Smooth muscle cell of the brain vasculature (primary cell): ENCODE measurements at places on chromosomes 4 and X.

DNA sequence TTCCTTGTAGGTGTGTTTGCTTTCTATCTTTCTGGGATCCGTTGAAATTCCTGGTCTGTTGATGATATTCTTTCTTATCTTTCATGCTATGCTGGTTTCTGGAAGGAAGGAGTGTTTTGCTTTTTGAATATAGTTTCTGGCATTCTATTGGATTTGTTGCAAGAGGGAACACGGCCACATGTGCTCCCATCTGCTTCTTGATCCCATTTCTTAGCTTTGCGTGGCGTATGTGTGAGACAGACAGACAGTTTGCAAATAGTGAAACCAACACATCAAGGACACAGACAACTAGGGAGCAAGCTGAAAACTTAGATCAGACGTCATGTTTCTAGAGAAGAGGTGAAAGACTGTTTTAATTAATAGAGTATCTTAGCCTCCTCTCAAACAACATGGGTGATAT, 261.9 kb upstream of the PUDP start:
- no peak for DNase-seq

DNA sequence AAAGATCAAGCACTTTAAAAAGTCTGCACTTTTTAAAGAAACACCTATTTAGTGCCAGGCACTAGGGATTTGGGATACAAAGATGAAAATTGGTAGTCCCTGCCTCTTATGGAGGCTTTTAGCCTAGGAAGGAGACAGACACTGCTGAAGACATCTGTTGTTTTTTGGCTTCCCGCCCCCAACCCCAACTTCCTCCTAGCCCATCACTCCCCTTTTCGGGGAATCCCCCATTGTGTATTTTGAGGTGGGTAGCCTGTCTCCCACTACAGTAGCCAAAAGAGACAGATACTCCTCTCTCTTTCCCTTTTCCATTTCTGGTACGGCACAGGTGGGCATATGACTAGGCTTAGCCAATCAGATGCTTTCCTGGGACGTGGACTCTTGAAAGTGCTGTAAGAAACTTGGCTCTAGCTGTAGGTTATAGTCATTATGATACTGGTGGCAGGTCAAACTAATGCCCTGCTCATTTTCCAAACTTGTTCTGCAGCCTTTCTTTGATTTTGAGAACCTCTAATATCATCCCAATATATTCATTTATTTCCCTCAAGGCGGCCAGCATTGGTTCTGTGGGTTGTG, 194.6 kb upstream of the RBPJ start:
- DNase-seq: no peak

GRCh38 chr4:75302648-75303047, 211.6 kb downstream of the RCHY1 start:
- DNase-seq: no peak

GRCh38 chr4:174045381-174045780, 238.1 kb downstream of the FBXO8 start:
- DNase-seq: no peak

- no peak for DNase-seq
These were observed 4.0 kb downstream of the PPP2R2C start for GRCh38 chr4:6468376-6468775.

DNA sequence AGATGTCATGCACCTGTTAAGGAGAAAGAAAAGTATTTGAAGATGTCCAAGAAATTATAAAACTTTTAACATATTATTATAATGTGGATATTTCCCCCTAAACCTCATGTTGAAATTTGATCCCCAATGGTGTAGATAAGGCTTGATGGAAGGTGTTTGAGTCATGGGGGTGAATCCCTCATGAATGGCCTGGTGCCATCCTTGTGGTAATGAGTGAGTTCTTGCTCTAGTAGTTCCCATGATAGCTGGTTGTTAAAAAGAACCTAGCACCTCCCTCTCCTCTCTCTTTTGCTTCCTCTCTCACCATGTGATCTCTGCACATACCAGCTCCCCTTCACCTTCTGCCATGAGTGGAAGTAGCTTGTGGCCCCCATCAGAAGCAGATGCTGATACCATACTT, 176.6 kb upstream of the NR3C2 start:
- DNase-seq: no peak

GRCh38 chrX:9662148-9662547, 103.5 kb downstream of the GPR143 start:
- no peak for DNase-seq

- DNase-seq: no peak
These were observed 36.7 kb downstream of the SMPX start for GRCh38 chrX:21721195-21721594.

DNA sequence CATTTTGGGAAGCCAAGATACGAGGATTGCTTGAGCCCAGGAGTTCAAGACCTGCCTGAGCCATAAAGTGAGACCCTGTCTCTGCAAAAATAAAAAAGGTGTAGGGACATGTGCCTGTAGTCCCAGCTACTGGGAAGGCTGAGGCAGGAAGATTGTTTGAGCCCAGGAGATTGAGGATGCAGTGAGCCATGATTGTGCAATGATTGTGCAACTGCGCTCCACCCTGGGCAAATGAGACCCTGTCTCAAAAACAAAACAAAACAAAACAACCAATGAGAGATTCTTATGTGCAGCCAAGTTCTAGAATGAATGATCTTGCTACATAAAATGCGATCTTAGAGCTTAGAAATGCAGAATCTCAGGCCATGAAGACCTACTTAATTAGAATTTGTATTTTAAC, 22.5 kb downstream of the SLC9B2 start:
- DNase-seq: no peak

DNA sequence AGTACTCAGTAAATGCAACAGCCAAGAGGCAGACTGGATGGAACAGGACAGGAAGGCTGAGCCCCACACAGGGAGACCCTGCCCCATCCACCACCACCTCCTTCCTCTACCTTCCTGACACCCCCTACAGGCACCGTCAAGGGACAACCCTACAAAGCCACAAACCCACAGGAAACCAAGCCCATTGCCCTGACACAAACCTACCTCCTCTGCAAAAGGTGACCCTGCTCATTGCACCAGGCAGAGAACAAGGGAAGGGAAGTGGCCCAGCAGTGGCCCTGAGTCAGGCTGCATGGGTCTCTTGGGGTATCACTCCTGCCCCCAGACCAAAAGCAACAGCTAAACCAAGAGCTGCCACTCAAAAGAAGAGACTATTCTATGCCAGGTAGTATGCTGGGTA, 21.0 kb downstream of the JAKMIP1 start:
- no peak for DNase-seq

GRCh38 chr4:2598511-2599303, 62.3 kb downstream of the FAM193A start:
- DNase-seq: peak; percentile 33

DNA sequence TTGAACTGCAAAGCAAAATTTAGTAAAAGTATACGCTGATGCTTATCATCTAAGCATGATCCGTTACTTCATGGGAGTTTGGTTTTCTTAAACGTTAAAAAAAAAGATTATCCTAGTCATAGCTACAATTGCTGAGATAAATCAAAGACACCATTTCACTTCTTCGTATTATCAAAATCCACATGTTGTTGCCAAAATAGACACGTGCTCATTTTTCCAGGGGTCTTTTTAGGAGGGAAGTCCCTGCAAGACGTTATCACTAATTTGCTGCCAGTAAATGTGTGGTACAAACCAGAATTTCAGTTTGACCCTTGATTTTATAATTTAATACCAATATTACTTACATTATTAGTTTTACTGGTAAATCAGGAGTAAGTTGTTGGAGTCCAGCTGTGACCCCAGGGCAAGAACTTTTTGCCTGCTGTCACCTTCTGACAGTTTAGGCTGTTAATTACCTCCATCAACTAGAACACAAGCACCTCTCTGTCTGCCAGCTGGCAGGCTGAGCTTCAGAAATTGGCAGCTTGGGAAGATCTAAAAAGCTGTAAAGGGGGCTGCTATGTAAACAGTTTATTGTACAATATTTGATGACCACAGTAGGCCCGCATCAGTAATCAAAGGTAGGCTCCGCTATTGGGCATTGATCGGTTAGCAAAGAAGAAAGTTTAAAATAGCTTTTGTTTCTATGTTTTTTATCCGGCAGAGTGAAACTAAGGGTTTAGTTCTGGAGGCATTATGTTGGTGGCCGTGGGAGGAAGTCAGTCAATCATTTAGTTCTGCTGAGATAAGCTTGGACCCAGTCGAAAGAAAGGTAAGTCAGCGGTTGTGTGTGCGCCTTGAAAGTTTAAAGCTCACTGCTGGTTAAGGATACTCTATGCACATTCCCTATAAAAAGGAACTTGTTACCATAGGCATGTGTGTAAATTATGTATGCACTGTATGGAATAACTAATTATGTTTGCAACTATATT, 196.4 kb downstream of the FBXO8 start:
- no peak for DNase-seq
